ENCODE measurements at places on chromosomes 7 and 10.

GRCh38 chr7:41103331-41103730 is 599.6 kb downstream of the INHBA start:
- DNase-seq, result no peak

DNA sequence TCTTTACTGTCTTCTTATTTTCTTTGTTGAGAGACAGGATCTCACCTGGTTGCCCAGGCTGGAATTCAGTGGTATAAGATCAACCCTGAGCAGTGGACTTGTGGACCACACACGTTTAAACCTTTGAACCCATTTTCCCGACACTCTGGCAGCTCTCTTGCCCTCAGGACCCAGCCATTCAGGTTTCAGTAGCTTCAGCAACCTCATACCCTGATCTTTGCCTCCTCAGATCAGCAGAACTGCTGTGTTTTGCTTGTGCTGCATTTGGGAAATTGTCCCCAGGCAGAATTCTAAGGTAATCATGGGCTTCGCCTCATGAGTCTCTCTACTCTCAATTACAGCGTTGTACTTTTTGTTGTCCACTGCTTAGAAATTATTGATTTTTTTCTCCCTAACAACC is 317.6 kb upstream of the KIAA1217 start:
- no peak for DNase-seq

DNA sequence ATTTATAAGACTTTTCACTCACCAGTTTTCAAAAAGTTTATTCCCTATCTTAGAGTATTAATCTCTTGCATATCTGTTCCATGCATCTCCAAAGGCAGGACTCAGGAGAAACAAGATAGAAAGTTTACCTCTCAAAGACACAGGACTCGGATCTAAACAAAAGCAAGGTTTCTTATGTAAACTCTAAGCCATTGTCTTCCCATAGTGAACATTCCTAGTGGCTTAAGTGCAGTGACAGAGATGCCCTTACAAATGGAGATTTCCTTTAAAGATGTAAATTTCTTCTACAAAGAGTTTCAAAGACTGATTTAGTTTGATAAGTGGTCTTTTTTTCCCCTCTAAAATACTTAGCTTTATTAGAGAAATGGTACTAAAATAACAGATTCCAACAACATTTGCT is 209.8 kb downstream of the ACTR3B start:
- DNase-seq, result no peak

- no peak for DNase-seq
These were observed 67.4 kb upstream of the PPP1R3C start for GRCh38 chr10:91700273-91700672.

GRCh38 chr7:45574416-45574668 is 174 bp downstream of the ADCY1 start:
- no peak for DNase-seq

- no peak for DNase-seq
These were observed 102.0 kb downstream of the GNAI1 start for GRCh38 chr7:80236681-80237080.

GRCh38 chr10:124560377-124561105 is 98.9 kb downstream of the LHPP start:
- DNase-seq, result no peak

- no peak for DNase-seq
These were observed 2.4 kb downstream of the PSMC2 start for GRCh38 chr7:103349805-103350204.

DNA sequence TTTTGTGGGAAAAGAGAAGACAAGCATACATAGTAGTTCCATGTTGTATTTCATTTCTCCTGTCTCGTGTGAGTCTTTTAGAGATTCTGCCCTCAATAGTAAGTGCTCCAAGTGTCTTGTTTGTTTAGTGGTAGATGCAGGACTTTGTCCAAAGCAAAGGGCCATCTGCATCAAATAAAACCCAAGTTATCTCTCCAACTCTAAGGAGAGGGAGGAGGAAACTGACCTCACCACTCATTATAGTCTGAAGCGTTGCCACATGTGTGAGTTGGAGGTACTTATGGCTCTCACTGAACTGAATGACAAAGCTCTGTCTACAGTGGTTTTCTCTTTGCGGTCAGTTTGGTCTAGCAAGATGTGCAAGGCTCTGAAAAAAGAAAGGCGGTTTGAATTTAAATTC is 272.6 kb downstream of the DOCK4 start:
- DNase-seq, result no peak

GRCh38 chr7:36336390-36336789 is 53.3 kb upstream of the ANLN start:
- no peak for DNase-seq

GRCh38 chr10:29756451-29756850 is 121.7 kb upstream of the SVIL start:
- no peak for DNase-seq

- DNase-seq, result no peak
These were observed 76.1 kb upstream of the ZEB1 start for GRCh38 chr10:31242902-31243301.

DNA sequence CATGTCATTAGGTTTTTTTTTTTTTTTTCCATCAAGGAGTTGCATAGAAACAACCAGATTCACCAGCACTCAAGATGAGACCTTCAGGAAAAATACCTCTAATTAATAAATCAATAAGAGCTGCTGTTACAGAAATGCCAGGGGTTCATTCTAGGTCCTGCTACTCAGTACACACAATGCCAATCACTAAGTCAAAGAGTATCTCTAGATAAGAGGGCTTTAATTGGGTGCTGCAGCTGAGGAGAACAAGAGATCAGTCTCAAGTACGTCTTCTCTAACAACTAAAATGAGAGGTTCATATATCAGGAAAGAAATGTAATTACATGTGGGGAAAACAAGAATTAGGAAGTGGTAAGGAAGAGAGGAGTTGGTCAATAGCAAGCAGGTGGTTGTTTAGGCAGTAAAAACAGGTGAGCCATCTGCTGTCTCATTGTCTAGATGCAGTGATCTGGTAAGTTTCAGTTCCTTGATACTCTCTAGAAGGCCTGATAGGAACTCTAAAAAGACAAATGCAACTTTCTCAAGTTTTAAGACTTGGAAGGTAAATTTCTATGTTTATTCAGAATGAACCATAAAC is 272.9 kb upstream of the ZWINT start:
- DNase-seq, result no peak

DNA sequence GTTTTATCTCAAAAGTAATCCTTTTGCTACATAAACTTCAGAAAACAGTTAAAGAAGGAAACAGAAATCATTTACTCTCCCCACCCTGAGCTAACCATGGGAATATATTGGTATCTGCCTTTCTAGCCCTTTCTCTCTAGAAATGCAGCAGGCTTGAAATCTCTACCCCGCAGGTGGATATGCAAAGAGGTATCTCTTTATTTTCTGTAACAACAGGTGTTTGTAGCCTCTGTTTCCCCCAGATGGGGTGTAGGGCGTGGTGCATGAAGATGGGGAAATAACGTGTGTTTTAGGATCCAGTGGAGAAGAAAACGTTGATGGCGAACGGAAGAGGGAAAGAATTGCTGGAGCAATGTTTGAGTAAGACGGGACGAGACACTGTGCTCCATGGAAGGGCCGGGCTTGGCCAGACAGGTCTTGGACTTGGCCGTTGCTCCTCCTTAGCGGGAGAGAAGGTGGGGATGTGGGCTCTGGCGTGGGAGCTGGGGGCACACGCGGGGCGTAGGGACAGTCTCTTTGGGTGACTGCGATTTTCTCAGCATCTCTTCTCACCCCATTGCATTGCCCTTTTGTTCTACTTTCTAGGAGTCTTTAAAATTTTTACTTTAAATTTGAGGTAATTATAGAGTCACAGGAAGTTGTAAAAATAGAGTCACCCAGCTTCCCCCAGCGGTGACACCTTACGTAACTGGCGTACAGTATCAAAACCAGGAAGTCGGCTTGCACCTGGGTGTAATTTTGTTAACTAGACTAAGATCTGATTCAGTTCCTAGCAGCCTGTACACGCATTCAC is 82.9 kb downstream of the ELFN1 start:
- DNase-seq, result no peak

GRCh38 chr10:56449770-56450169 is 88.7 kb upstream of the ZWINT start:
- DNase-seq, result no peak

GRCh38 chr7:54839575-54840213 is 80.7 kb upstream of the SEC61G start:
- no peak for DNase-seq

GRCh38 chr7:154231732-154232131 is 179.5 kb downstream of the DPP6 start:
- DNase-seq, result no peak

GRCh38 chr7:34759477-34760125 is 101.6 kb downstream of the NPSR1 start:
- no peak for DNase-seq

- no peak for DNase-seq
These were observed 316.6 kb upstream of the KIAA1217 start for GRCh38 chr10:23892296-23892695.

Measured in naive thymus-derived CD4-positive, alpha-beta T cell (primary cell).